ENCODE measurements at places on chromosomes 5 and 9.

GRCh38 chr9:112050544-112051475, 124.3 kb downstream of the SUSD1 start:
- peak; percentile 97 for DNase-seq
- H3K4me1 ChIP-seq = peaks cover 22% of the 10 kb centered on the region
- no peaks in the 10 kb centered on the region for H3K27me3 ChIP-seq
- H3K27ac ChIP-seq = peak overlapping the region; percentile 96

- no peak overlapping the region for H3K27ac ChIP-seq
- no peaks in the 10 kb centered on the region for H3K27me3 ChIP-seq
- no peak overlapping the region for H3K4me3 ChIP-seq
- H3K36me3 ChIP-seq = 0 out of 2 replicates have a peak, but pooled peaks cover 2% of the 10 kb centered on the region
- DNase-seq = no peak
Observed at GRCh38 chr9:125507226-125507625, 199.8 kb downstream of the MAPKAP1 start.

DNA sequence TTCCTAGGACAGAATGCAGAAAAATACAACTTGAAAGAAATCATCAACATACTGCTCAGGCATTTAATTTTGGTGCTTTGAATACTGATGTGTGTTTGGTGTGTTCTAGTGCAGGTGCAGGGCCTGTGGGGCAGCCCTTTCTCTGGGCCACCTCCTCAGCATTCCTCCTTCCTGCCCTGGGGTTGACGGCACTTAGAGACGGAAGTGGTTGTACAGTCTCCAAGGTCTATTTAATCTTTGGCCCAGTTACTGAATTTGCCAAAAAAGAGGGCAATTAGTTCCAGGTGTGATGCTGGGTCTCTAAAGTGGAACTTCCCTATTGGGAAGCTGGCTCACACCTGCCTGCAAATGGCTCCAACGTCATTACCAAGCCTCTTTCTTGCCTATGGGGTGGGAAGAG, 269.0 kb downstream of the SH3GL2 start:
- no peak overlapping the region for H3K4me3 ChIP-seq
- H3K4me1 ChIP-seq = no peaks in the 10 kb centered on the region
- no peaks in the 10 kb centered on the region for H3K36me3 ChIP-seq

DNA sequence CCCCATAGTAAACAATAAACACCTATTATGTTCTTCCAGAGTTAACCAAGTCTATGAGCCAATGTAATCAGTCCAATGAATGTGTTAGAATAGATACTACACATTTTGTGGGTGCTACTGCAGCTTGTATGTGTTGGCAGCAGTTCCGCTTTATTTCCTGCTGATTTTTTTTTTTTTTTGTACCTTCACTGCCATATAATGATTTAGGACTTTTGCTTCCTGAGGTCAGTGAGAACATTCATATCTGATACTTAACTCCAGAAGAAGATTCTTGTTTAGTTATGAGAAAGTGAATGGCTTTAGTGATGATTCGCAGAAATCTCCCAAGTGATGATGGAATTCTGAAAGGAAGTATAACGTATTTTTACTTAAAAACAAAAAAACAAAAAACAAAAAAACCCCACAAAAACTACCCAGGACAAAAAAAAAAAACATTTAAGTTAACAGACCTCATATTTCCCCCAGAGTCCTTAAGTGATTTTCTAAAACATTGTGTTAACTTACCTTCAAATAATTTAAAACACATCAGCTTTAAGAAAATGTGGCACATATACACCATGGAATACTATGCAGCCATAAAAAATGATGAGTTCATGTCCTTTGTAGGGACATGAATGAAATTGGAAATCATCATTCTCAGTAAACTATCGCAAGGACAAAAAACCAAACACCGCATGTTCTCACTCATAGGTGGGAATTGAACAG, 24.7 kb upstream of the LMNB1 start:
- no peaks in the 10 kb centered on the region for H3K36me3 ChIP-seq
- H3K27me3 ChIP-seq = no peaks in the 10 kb centered on the region
- H3K4me1 ChIP-seq = peaks cover 2% of the 10 kb centered on the region
- DNase-seq = no peak

- H3K36me3 ChIP-seq = peaks cover 2% of the 10 kb centered on the region
- no peak overlapping the region for H3K27ac ChIP-seq
- DNase-seq = no peak
- H3K4me3 ChIP-seq = no peak overlapping the region
- no peaks in the 10 kb centered on the region for H3K27me3 ChIP-seq
Observed at GRCh38 chr5:148372166-148372725, 11.5 kb upstream of the FBXO38 start.

DNA sequence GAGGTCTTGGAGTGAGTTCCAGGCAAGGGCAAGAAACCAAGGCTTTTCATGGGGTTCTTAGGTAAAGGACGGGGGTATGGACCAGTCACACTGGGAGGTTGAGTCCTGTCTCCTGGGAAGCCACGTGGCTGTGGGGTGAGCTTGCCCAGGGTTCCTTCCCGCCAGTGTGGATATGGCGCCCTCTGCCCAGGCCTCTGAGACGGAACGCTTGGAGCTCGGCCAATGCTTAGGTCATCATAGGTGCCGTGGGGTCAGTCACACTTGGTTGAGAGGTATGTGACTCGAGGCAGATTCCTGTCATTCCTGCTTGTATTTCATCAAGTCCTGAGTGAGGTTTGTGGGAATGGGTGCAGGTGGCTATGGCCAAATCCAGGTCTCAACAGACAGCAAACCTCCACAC, 46.2 kb downstream of the TENT4A start:
- H3K4me1 ChIP-seq = no peaks in the 10 kb centered on the region
- no peak for DNase-seq
- no peaks in the 10 kb centered on the region for H3K27me3 ChIP-seq
- no peak overlapping the region for H3K4me3 ChIP-seq

DNA sequence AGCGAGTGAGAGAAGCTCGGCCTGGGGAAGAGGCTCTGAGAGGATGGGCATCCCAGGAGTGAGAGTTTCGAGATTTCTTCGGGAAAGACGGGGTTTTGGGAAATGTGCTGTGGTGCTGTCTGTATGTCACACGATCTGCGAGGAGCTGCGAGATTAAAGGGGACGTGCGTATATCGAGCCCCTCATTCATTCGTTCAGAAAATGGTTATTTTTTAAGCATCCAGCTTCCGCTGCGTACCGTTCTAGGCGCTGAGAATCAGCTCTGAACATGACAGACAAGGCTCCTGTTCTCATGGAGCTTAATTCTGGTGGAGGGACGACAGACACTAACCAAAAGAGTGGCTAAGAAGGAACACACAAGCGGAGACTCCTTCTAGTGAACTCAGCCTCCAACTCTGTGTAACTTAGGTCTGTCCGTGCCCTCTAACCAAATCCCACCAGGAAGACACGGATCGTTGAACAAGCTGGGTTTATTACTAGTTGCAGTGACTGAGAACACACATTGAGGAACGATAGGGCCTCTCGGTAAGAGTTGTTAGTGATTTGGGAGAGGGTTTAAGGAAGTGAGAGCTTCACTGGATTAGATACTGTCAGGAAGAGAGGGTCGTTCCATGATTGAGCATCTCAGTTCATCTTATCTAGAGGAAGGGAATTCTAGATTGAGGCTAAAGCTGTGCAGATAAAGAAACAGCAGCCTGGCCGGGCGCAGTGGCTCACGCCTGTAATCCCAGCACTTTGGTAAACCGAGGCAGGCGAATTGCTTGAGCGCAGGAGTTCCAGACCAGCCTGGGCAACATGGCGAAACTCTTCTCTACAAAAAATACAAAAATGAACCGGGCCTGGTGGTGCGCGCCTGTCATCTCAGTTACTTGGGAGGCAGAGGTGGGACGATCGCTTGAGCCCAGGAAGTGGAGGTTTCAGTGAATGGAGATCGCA, 1.0 kb upstream of the FBXW11 start:
- H3K27ac ChIP-seq = peak overlapping the region; percentile 78
- H3K4me1 ChIP-seq = 0 out of 2 replicates have a peak, but pooled peaks cover 4% of the 10 kb centered on the region
- no peaks in the 10 kb centered on the region for H3K27me3 ChIP-seq
- peak; percentile 39 for DNase-seq
- H3K4me3 ChIP-seq = peak overlapping the region; percentile 77

DNA sequence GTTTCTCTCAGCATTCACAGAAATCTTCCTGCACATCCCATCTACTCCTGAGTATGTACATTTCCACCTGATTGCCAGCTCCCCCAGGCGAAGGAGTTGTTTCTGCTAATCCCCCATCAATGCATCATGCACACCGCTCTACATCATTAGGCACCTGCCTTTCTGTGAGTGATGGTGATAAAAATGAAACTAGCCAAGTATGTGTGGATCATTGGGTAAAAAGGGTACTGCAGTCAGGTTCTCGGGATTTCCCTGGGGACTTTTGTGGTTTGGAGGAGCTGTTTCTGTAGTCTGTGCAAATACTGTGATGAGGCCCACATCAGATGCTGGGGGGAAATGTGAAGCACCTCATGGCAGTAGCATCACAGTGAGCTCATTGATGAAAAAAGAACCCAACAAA, 30.4 kb downstream of the CAMK4 start:
- H3K4me3 ChIP-seq = no peak overlapping the region
- no peak overlapping the region for H3K27ac ChIP-seq
- peak; percentile 40 for DNase-seq
- no peaks in the 10 kb centered on the region for H3K36me3 ChIP-seq
- H3K27me3 ChIP-seq = no peaks in the 10 kb centered on the region
- H3K4me1 ChIP-seq = no peaks in the 10 kb centered on the region

Measured in IMR-90 (cell line).